ENCODE measurements at places on chromosomes 12 and 14.

GRCh38 chr12:90404071-90404470 lies 550.9 kb downstream of the CCER1 start:
- no peak for DNase-seq

- no peak for DNase-seq
Observed at GRCh38 chr14:91238085-91238484, 6.4 kb downstream of the GPR68 start.

GRCh38 chr12:94204499-94205247 lies 56.3 kb downstream of the PLXNC1 start:
- DNase-seq: no peak

- no peak for DNase-seq
Observed at GRCh38 chr14:63362389-63362819, 43.7 kb upstream of the GPHB5 start.

DNA sequence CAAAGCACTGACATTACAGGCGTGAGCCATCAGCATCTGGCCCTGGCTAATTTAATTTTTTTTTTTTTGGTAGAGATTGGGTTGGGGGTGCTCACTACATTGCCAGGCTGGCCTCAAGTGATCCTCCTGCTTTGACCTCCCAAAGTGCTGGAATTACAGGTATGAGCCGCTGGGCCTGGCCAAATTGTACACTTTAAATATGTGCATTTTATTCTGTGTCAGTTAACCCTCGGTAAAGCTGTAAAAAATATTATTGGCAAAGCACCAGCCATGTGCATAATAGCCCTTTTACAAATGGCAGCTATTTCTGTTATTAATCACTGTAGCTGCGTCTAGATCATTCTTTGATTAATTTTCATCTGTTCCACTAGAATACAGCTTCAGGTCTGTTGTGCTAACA lies 12.0 kb downstream of the TMEM119 start:
- DNase-seq: no peak

GRCh38 chr14:78633752-78634151 lies 463.6 kb downstream of the NRXN3 start:
- no peak for DNase-seq

DNA sequence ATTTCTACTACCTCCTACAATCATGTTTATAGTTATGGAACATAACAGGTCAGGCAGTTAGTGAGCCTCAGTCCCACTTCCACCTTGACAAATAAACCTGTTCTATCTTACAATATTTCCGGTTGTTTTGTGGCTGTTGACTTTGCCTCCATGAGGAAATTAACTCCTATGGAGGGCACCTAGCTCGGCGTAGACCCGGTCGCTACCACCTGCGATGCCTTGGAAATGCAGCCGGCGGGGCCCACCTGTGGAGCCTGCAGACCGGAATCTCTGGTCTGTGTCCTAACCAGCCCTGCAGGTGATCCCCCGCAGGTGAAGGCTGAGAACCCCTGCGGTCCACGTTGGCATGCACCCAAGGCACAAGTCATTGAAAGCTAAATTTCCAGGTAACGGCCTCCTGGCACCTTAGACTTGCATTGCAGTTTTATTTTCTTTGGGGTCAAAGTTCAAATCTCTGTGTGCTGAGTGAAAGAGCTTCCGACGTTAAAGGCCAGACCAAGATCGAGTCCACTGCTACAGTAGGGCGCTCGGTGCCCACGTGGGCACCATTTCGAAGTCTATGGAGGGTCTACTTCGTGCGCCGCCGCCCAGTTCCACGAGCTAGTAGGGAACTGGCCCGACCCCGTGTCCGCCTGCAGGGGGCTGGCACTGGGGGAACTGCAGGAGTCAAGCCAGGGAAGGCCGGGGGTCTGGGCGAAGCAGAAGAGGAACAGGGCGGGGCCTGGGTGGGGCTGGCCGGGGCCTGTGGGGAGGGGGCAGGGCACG lies 782 bp upstream of the PIWIL1 start:
- no peak for DNase-seq

DNA sequence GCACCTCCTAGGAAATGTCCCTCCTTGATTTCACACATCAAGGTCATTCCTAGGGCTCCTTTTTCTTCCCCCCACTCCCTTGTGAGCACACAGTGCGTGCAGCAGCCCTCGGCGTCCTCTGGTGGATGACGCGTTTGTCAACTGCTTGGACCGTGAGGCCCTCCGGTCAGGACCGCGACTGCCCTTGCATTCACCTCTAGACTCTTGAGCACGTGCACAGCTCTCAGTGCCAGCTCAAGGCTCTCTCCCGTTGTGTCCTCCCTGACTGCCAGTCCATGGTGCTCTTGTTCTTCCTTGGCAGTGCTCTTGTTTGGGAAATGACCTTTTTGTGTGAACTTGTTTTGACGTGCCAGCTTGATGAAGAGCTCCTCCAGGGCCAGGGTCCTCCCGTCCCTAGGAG lies 67.9 kb downstream of the TSPAN9 start:
- no peak for DNase-seq

GRCh38 chr12:108270849-108271143 lies 68.3 kb downstream of the CMKLR1 start:
- no peak for DNase-seq

- no peak for DNase-seq
Observed at GRCh38 chr12:28040246-28040645, 67.7 kb upstream of the PTHLH start.

DNA sequence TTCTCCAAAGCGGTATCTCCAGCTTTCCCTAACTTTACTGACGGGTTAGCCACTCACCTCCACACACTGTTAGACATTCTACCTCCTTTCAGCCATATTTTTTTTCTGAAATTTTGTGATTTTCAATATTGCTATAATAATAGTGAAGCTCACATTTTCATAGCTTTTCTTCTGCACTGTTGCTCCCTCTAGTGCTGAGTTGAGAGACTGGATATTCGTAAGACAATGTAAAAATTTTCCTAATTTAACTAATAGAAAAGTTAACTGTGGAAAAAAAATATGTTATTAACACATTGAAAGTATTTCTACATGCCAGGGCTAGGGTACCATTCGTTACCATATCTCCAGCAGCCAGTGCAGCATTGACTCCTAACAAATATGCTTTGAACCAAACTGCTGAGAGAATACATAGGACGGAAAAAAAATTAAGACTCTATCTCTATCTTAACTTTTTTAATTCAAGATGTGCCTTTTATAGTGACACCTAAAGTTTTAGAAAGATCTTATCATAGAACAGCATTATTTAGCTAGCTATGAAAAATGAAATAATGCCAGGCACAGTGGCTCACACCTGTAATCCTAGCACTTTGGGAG lies 48.7 kb upstream of the ABCC9 start:
- DNase-seq: no peak

- DNase-seq: no peak
Observed at GRCh38 chr14:45185100-45185814, 49.5 kb downstream of the FANCM start.

DNA sequence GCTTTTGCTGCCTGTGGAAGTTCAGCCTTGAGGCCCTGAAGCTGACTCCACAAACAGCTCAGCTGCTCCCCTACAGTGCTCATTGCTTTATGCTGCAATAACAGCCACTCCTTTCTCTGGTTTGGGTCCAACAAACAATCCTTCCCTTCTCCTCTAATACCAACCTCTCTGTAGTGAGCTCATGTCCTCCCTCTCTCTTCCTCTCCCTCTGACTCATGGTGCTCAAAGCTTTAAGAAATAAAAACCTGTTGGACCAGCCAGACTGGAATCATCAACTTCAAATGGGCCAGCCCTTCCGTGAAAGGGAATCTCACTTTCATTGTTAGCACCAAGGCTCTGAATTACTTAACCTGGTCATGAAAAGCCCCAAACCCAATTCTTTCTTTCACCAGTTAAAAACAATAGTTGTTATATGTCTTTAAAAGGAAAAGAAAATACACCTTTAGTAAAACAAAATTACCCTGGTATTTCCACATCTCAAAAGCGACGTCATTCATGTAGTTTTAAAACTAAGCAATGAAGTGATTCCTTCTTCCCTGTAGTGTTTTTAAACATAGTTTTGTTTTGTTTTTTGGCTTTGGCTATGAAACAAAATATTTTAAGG lies 126.4 kb downstream of the DUSP6 start:
- DNase-seq: no peak

- no peak for DNase-seq
Observed at GRCh38 chr12:51592034-51592705, 1.1 kb downstream of the SCN8A start.

DNA sequence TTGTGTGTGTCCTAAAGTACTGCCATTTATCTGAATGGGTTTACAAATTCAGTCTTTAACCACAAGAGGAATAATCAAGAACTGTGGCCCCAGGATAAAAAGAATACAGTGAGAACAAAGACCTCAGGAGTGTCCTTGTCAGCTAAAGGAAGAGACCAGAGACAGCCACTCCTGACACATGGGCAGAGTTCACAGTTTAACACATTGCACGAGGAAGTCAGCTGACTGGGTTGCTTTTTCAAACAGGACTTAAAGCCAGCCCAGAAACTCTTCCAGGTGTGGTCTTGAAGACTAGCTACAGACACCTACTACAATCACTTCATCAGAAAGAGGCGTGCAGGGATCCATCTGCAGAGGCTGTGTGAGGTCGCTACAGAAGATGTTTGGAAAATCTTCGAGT lies 42.8 kb downstream of the GNS start:
- no peak for DNase-seq

GRCh38 chr12:100993916-100994450 lies 199.4 kb downstream of the ANO4 start:
- DNase-seq: no peak

- DNase-seq: no peak
Observed at GRCh38 chr14:24213866-24214662, 776 bp upstream of the CHMP4A start.

- no peak for DNase-seq
Observed at GRCh38 chr12:84069699-84070098, 842.9 kb downstream of the SLC6A15 start.

- DNase-seq: no peak
Observed at GRCh38 chr14:60989599-60989998, 8.6 kb downstream of the SLC38A6 start.

DNA sequence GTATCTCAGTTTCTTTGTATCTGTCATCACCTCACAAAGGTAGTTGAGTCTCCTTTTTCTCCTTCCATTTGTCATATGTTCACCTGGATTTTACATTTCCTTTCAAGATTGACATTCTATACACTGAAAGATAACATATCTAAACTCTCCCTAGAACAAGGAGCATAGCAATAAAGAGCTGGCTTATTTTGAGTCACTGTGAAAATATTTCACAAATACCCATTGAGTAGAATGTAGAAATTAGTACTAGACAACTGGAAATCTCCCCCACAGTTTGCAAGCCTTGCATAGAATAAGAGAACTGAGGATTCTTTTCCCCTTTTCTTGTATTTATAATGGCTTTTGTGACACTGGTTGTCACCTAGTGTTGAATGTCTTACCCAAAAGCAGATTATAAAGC lies 111.2 kb downstream of the KICS2 start:
- DNase-seq: no peak

DNA sequence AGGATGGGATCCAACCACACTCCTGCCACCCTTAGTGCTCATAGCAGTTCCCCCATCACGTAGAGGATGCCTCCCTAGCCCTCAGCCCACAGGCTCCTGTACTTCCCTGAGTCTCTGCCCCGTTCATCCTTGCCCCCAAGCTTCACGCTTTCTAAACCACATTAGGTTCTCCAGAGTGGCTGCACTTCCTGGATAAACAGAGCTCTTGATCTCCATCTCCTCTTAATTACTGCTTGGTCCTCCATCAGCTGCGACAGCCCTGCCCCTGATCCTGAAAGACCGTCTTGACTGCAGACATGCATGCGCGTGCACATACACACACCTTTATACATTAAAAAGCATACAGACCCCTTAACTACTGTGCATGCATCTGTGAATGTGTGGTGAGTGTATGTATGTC lies 530.0 kb downstream of the BCL11B start:
- no peak for DNase-seq

GRCh38 chr12:71954083-71954778 lies 15.6 kb downstream of the TPH2 start:
- no peak for DNase-seq

DNA sequence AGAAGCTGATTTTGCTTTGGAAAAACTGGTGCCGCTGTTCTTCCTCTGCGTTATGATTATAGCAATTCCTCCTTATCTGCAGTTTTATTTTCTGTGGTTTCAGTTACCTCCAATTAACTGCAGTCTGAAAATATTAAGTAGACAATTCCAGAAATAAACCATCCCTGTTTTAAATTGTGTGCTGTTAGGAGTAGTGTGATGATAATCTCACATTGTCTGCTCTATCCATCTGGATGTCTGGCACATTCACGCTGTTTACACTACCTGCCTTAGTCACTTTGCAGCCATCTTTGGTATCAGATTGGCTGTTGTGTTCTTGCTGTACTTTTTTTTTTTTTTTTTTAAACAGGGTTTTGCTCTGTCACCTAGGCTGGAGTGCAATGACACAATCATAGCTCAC lies 141.0 kb downstream of the GRIP1 start:
- no peak for DNase-seq

DNA sequence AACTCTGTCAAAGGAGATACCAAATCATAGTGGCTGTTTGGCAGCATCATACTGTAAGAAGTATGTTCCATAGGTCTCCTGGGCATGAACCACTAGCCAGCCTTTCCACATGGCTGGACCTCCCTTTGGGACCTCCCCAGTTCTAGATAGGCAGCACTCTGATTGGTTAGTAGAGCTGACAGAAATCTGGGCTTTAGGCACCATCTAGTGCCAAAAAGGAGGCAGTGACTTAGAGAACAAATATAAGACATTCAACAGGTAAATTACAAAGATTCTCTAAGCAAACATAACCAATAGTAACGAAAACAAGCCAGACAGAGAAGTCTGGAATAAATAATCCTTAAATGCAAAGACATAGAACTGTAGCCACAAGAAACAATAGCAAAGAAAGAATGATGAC lies 148.0 kb upstream of the PDE3A start:
- DNase-seq: no peak

GRCh38 chr14:89186856-89187376 lies 230.1 kb downstream of the FOXN3 start:
- DNase-seq: no peak

Measured in memory B cell (primary cell).